ENCODE measurements at places on chromosomes 16 and 17. TPM values are rescaled to one million over a fixed set of nuclear protein-coding genes. Genes with fewer than 3 reads are reported as not detected.
A peak's percentile ranks its signal among the peaks of the same experiment; 100 is the strongest.

DNA sequence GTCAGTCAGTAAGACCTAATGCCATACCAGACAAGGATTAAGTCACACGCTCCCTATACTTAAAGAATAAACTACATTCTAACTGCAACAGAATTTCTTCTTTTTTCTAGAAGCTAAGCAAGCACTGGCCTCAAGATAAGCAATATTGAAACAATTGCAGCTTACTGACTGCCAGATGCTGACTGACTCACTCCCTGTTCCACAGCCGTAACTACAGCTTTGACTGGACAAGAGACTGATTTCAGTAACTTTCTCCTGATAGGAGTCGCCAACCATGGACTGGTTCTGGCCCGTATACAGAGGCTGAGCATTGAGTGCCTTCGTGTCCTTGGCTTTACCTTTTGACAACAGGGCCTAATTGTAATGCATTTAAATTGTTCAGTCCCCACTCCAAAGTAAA is 67.9 kb downstream of the TRIM37 start:
- H3K4me1 ChIP-seq = no peaks in the 10 kb centered on the region
- DNase-seq = no peak
- no peaks in the 10 kb centered on the region for H3K27me3 ChIP-seq
- H3K36me3 ChIP-seq = no peaks in the 10 kb centered on the region
- no peak overlapping the region for H3K27ac ChIP-seq
- H3K4me3 ChIP-seq = no peak overlapping the region

DNA sequence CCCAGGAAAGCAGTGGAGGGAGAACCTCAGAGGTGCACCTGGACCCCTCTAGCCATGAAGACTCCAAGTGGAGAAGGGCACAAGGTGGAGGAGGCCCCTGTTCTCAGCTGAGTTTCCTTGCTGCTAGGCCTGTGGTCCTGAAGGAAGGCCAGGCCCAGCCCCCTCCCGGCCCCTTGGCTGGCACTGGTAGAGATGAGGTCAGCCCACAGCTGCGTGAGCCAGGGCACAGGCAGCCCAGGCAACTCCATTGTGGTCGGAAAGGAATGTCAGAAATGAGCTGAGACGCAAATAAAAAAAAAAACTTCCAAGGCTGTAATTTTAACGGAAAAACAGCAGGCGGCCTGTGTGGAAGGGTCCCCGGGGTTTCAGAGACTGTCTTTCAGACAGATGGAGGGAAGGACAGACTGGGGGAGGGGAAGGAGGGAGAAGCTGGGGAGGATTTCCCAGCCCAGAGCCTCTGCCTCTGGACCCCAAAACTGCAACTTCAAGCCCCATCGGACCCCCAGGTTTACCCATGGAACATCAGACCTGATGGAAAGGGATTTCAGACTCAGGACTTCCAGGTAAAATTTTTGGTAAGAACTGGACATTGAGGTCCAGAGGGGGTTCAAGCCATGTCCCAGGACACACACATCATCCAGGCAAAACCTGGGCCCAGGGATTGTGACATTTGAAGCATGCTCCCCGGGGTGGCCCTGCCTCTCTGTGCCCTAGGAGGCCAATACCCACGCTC is 25.6 kb upstream of the MRPS23 start:
- no peaks in the 10 kb centered on the region for H3K27me3 ChIP-seq
- H3K4me1 ChIP-seq = peaks cover 6% of the 10 kb centered on the region
- no peak overlapping the region for H3K4me3 ChIP-seq

GRCh38 chr17:38731526-38732294 is 1.6 kb downstream of the CISD3 start:
- no peaks in the 10 kb centered on the region for H3K27me3 ChIP-seq
- peak; percentile 77 for DNase-seq
- peak overlapping the region; percentile 92 for H3K27ac ChIP-seq
- H3K4me1 ChIP-seq = peaks cover 25% of the 10 kb centered on the region
- no peaks in the 10 kb centered on the region for H3K36me3 ChIP-seq
- H3K4me3 ChIP-seq = peak overlapping the region; percentile 71

Gene TBC1D3
- total RNA-seq = not detected

Gene CFAP20
- total RNA-seq = 26.7 TPM

DNA sequence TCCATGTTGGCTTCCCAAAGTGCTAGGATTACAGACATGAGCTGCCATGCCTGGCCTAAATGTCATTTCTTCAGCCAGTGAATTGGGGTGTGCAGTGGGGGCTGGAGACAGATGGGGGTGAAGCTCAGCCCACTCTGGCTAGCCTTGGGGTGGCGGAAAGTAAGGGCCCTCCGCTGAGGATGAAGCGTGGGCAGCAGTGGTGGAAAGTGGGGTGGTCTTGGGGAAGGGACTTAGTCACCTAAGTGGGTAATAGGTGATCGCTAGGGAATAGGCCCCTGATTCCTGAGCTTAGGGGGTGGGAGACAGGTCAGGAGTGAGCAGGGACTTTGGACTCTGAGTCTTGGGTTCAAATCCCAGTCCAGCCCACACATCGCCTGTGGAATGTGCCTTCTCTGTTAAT is 2.2 kb downstream of the LLGL1 start:
- H3K4me3 ChIP-seq = no peak overlapping the region
- H3K27me3 ChIP-seq = no peaks in the 10 kb centered on the region
- H3K27ac ChIP-seq = no peak overlapping the region
- no peaks in the 10 kb centered on the region for H3K36me3 ChIP-seq
- no peak for DNase-seq

DNA sequence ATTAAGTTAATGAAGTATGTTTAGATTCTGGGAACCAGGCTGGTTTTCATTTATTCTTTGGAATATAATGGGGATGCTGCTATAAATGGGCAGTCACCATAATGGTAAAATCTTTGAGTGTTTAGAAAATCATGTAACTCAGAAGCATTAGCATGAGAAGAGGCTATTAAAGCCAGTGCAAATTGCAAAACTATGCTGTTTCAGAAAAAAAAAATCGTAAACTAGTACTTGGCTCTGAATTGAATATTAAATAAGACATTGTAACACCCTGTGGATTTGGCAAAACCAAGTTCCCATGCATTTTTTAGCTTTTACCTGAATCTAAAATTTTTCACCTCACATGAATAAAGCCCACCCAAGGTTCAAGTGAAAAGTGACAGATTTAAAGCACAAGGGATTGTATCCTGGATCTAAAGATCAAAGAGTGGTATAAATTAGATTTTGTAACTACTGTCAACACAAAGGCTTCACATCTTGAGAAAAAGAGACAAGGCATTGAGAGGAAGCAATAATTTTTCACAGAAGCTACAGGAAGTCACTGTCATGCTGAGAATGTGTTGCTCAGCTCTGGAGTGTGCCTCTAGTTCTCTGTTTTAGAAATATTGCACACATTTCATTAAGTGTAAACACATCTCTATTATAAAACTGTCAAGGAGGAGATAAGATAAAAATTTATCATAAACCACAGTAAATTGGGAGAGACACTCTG is 142.2 kb downstream of the ABCA8 start:
- no peaks in the 10 kb centered on the region for H3K36me3 ChIP-seq
- H3K4me1 ChIP-seq = no peaks in the 10 kb centered on the region
- H3K27me3 ChIP-seq = no peaks in the 10 kb centered on the region
- H3K4me3 ChIP-seq = no peak overlapping the region
- no peak overlapping the region for H3K27ac ChIP-seq

Gene AKAP1
- total RNA-seq = 128 TPM

DNA sequence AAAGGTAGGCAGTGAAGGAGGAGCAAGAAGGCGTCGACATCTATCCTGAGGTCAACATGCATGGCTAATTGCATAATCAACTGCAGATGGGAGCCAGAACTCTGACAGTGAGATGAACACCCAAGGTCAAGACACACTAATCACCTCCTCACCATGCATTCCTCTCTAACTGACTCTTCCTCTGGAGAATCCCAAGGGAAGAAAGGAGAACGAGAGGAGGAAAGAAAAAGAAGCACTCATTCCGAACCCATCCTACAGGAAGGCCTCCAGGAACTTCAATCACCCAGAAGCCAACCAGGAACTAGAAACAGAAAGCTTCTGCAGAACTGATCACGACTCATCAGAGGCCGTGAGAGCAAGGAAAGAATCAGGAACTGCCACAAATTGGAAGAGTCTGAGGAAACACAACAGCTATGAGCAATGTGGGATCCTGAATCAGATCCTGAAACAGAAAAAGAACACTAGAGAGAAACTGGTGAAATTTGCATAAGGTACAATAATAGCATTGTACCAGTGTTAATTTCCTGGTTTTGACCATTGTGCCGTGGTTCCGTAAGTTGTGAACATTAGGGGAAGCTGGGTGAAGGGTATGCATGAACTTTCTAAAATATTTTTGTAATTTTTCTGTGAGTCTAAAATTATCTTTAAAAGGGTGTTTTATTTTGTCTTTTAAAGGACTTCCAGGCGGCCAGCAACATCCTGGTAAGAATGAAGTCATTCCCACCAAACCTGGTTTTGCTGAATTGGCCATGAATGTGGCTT is 10.0 kb upstream of the BEAN1 start:
- H3K36me3 ChIP-seq = no peaks in the 10 kb centered on the region
- H3K4me1 ChIP-seq = no peaks in the 10 kb centered on the region

Gene KRTAP4-4
- total RNA-seq = not detected

DNA sequence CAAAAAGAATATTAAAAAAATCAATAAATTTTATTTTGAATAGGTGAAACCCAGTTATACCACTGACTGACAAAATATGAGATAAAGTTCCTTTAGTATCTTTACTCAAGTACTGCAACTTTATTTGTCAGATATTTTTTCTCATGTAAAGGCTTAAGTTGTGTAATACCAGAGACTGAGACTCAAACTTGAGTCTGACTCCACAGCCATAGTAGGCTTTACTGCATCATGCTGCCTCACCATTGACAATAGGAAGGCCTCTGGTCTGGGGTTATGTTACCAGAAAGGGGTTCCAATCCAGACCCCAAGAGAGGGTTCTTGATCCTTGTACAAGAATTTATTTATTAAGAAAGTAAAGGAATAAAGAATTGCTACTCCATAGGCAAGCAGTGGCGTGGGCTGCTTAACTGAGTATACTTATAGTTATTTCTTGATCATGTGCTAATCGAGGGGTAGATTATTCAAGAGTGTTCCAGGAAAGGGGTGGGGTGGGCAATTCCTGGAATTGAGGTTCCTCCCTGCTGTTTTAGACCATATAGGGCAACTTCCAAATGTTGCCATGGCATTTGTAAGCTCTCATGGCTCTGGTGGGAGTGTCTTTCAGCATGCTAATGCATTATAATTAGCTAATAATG is 187.4 kb upstream of the WSB1 start:
- no peaks in the 10 kb centered on the region for H3K27me3 ChIP-seq
- H3K4me3 ChIP-seq = no peak overlapping the region
- no peaks in the 10 kb centered on the region for H3K36me3 ChIP-seq
- no peak for DNase-seq
- H3K4me1 ChIP-seq = no peaks in the 10 kb centered on the region

GRCh38 chr17:74566132-74566753 is 1.1 kb downstream of the CD300H start:
- no peak overlapping the region for H3K4me3 ChIP-seq
- H3K27ac ChIP-seq = no peak overlapping the region
- no peaks in the 10 kb centered on the region for H3K27me3 ChIP-seq
- DNase-seq = peak; percentile 35
- no peaks in the 10 kb centered on the region for H3K36me3 ChIP-seq

Gene NGFR
- 2.7 TPM for total RNA-seq

DNA sequence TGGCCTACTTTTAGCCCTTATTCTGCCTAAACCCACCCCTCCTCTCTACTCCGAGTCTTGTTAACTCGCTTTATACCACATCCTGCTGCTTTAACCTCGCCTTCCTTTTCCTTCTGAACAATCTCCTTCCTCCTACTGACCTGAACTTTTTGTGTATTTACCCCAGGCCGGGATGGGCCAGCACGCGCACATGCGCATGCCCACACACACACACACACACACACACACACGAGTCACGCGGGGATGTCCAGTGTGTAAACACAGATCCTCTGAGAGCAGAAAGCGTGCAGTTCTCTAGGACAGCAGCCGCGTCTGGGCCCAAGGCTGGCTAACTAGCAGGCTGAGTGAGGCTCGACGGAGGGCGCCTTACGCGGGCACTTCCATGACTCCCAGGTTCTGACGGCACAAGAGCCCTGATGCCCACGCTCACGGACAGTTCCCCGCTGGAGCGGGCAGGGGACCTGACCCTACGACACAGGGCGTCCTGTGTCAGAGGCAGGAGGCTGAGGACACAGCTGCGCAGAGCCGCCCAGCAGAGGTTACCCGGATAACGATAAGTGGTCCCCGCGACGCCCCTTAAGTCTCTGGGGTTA is 610 bp downstream of the PIK3R5 start:
- H3K4me3 ChIP-seq = peak overlapping the region; percentile 43
- peak; percentile 36 for DNase-seq
- no peaks in the 10 kb centered on the region for H3K36me3 ChIP-seq
- H3K27ac ChIP-seq = peak overlapping the region; percentile 61
- no peaks in the 10 kb centered on the region for H3K4me1 ChIP-seq
- H3K27me3 ChIP-seq = peaks cover 8% of the 10 kb centered on the region

DNA sequence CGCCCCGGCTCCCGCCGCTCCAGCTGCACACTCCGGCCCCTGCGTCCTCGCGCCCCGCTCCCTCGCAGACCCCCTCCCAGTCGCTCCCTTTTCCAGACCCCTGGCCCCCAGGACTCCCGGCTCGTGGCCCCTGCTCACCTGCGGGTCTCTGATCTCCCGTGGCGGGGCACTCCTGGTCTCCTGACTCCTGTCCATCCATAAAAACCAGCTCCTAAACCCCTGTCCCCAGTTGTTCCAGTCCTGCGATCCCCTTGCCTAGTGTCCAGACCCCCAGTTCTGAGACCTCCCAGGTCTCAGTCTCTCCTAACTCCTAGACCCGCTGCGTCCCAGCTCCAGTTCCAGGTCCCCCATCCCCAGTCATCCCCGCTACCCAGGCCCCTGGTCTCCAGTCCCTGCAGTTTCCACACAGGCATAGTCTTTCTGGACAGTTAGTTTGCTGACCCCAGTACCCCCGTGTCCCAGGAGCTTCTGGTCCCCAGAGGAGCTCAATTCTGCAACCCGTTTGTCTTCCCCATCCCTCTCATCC is 379 bp downstream of the SNX29 start:
- no peak for DNase-seq
- peaks cover 13% of the 10 kb centered on the region for H3K4me1 ChIP-seq

- H3K4me1 ChIP-seq = no peaks in the 10 kb centered on the region
- no peak overlapping the region for H3K27ac ChIP-seq
- DNase-seq = no peak
- H3K36me3 ChIP-seq = no peaks in the 10 kb centered on the region
Observed at GRCh38 chr16:14528306-14528705, 101.8 kb downstream of the PARN start.

DNA sequence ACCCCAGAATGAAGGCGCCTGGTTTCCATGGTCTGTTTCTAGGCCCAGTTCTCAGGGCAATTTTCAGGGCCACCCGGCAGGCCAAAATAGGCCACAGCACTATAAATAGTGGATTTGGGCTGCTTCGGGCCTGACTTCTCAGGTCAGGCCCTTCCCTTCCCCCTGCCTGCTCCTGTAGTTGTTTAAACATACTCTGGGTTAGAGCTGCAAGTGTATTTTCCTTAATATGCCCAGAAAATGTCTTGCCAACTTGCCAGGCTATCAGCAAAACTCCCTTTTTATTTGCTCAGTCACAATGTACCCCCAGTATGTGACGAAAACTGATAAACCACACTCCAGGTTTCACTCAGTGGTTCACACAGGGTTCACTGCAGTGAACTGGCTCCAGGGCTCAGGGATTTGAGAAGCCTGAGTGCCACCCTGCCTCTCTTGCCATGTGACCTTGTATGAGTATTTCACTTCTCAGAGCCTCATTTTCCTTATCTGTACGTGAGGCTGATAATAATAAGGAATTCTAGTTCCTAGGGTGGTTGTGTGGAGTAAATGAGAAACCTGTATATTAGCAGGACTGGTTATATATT is 76.5 kb downstream of the GPRC5B start:
- H3K27me3 ChIP-seq = no peaks in the 10 kb centered on the region
- no peaks in the 10 kb centered on the region for H3K36me3 ChIP-seq
- no peaks in the 10 kb centered on the region for H3K4me1 ChIP-seq
- no peak overlapping the region for H3K4me3 ChIP-seq
- DNase-seq = no peak

- no peaks in the 10 kb centered on the region for H3K4me1 ChIP-seq
- H3K27ac ChIP-seq = no peak overlapping the region
- no peaks in the 10 kb centered on the region for H3K27me3 ChIP-seq
- no peaks in the 10 kb centered on the region for H3K36me3 ChIP-seq
Observed at GRCh38 chr16:84500531-84500930, 3.9 kb downstream of the MEAK7 start.

Measured in colonic mucosa (tissue), 4 donors.